ENCODE measurements at places on chromosomes 2 and 18.

DNA sequence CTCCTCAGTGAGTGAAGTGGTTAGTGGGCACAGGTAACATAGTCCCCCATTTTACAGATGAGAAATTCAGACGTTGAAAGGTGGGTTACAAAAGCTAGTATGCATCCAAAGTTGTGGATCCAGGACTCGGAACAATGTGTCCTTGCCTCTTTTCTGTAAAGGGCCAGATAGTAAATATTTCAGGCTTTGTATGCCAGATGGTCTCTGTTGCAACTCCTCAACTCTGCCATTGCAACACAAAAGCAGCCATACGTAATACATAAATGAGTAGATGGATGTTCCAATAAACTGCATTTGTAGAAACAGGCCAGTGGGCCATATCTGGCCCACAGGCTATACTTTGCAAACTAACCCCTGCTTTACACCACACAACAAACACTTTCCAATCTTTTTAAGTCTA is 166.6 kb upstream of the PKDCC start:
- no peak for DNase-seq

DNA sequence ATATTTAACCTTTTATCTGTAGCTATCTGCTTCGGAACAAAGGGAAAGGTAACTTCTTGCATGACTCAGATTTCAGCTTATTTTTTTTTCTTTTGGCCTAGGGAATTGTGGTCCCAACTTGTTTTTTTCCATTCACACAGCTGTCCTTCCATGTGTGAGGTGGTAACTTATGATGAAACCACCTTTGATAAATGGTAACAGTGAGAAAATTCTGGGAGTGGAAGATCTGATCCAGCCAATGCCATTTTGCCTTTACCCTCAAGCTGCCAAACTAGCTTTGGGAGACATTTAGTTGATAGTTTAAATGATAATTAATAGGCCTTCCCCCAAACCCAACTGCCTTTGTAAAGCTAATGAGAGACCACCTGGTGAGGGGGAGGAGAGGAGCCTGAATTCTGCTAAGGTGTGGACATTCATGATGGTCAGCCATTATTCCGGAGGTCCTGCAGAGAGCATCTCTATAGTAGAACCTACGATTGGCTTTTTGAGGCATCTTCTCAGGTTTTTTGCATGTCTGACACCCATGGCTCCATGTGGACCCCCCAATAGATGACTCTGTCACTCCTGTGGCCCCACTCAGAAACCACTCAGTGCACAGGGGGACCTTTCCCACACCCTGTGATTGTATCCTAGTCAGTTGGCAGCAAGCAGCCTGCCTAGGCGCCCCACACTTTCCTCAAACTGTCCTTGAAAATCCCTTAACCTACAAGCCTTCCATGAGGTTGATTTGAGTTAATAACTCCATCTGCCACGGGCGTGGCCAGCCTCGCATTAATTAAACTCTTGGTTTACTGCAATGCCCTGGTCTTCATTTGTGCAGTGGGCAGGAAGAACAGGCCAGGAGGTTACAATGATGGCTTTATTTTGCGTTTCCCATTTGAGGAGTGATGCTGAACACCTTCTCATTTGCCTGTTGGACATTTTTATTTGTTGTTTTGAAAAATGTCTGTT is 263.5 kb upstream of the PXDN start:
- DNase-seq: no peak

- no peak for DNase-seq
Measured at GRCh38 chr18:26821181-26821580, 44.3 kb downstream of the AQP4 start.

GRCh38 chr2:172836827-172837226 is 101.2 kb downstream of the RAPGEF4 start:
- DNase-seq: no peak

DNA sequence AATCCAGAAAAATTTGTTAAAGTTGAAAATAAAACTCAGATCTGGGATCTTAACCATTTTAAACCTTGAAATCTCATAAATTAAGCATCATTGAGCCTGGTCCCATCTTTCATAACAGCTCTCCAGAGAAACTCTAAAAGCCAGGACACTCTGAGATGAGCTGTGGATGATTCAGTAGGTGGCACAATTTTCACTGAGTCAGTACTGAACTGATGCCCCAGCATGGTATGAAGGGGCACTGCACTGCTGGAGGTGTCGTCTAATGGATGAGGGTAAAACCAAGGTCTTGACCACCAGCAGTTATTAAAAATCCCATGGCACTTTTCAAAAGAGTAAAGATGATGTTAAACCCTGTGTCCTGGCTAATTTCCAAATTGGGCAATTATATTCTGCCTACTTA is 170.6 kb downstream of the FIGN start:
- no peak for DNase-seq

DNA sequence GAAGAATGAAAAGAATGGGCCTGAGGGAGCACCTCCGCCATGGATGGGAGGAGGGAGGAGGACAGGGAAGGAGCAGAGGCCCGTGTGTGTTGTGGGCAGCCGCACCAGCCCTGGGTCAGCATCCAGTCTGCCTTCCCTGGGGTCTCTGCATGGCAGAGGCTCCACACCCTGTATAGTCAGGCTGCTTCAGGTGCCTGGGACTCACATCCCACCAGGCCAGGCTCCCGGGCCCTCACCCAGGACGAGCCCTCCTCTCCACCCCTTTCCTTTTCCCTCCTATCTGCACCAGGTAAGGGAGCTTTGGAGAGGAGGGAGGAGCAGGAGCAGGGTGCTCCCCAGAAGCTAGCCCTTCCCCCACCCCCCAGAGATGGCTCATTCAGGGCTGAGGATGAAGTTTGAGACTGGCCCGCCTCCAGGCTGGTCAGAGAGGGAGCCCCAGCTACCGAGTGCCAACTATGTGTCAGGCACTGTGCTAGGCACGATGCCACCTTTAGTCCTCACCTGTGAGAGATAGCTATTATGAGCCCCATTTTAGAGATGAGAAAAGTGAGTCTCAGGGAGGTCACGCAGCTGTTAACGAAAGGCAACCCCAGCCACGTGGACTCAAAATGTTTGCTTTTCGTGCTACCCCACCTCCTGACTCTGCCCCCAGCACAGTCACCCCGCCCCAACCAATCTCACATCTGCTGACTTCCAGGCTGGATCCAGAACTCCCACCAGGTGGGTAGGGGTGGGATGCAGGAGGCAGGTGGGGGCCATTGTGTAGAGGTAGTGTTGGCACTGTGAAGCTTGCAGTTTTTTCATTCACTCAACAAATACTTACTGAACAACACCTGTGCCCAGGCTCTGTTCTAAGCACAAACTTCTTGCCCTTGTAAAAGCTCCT is 242.1 kb downstream of the DYSF start:
- DNase-seq: no peak

DNA sequence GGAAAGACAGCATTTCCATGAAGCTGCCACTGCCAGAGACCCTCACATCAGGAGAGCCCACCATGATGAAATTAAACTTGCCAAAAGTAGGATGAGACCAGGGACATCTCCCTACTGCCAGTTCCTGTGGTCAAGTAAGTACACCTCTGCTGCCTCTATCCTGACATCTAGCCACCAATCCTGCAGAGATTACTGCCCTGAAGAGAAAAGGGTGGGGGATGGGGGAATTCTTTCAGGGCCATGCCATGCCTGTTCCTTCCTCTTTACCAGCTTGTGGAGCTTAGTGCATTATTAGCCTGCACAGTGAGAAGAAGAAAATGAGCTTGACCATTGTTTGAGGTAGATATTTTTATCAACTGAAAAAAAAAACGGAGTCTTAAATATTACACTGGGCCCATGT is 397.2 kb upstream of the CDH2 start:
- no peak for DNase-seq

DNA sequence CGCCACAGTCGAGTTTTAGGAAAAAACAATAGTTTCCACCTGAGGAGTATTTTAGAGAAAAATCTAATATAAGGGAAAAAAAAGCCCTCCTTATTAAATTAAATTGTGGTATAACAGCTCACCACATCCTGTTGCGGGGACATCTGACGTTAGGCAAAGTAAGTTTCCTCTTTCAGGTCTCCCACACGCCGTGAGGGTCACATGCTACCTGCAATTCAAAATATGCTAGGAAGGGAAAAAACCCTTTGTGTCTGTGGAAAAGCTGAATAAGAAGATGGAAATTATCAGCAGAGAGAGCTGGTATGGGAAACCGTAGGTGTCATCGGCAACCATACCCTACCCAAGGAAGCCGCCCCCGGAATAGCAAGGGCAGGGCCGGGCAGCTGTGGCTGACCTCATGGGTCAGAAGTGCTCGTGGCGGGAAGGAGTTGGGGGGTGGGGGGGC is 128.0 kb downstream of the NFATC1 start:
- DNase-seq: peak; percentile 52

DNA sequence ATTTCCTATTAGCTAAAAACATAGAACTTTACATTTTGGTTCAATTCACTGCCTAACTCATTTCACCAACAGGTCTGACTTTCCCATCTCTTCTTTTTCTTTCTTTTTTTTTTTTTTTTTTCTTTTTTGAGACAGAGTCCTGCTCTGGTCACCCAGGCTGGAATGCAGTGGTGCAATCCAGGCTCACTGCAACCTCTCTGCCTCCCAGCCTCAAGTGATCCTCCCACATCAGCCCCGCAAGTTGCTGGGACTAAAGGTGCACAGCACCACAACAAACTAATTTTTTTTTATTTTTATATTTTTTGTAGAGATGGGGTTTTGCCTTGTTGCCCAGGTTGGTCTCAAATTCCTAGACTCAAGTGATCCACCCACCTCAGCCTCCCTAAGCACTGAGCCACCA is 57.8 kb upstream of the HNRNPA3 start:
- DNase-seq: no peak

GRCh38 chr2:6418291-6418690 is 447.4 kb downstream of the CMPK2 start:
- no peak for DNase-seq

DNA sequence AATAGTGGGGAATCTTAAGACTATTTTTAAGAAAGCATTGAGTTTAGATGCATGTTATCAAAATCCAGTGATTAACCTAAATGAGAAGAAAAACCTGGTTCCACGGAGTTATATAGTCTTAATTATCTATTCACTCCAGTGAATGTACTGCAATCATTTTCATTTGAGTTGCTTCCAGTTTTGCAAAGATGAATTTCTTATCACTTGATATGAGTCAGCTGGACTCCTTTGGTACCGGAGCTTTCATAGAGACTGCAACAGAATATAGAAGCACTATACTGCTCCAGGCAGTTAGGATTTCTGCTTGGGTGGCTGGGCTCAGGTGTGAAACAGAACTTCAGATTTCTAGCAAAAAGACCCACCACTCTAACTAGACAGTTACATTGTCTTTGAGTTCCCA is 92.2 kb upstream of the NFU1 start:
- no peak for DNase-seq

GRCh38 chr2:163419000-163419830 is 316.6 kb downstream of the FIGN start:
- DNase-seq: no peak

- no peak for DNase-seq
Measured at GRCh38 chr2:217417536-217417935, 557.7 kb upstream of the TNP1 start.

DNA sequence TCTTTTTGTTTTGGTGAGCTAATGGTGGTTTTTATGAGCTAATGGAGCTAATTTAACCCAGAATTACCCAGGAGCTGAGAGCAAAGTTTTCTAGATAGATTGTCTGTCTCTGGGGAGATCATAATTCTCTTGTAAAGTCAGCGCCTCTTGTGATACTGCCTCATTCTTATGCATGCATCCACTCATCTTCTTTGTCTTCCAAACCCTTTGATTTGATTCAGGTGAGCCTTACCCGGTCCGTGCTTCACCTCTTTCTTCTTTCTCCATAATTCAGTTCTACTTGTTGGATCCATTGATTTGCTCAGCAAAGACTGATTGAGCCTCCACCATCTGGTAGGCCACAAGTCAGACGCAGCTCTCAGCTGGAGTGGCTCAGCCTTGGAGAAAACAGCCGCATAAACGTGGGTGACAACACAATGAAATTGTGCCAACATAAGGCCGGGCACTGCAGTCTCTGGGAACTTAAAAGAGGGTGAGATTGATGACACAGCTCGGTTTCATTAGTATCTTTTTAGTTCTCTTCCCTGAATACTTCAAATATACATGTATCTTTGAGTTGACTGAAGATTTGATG is 158.5 kb upstream of the SH3BP4 start:
- DNase-seq: no peak

DNA sequence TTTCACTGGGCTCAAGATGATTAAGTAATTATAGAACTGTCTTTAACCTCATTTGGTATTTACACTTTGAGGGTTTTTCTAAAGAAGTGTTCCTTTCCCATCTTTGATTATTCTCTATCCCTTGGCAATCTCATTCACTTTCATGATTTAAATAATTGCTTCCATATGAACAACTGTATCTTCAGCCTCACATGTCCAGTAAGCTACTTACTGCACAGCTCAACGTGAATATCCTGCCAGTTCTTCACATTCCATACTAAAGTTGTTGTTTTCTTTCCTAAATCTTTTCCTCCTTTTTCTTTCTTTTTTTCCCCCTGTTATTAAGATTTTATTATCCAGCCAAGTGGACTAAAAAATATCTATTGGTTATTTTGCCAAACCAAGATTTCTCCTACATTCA is 37.7 kb downstream of the ZC3H15 start:
- DNase-seq: no peak
